ENCODE measurements at places on chromosomes 3 and 15.

- DNase-seq: no peak
Observed at GRCh38 chr3:136984837-136985236, 27.1 kb downstream of the IL20RB start.

GRCh38 chr3:62225051-62225450 lies 148.3 kb downstream of the FEZF2 start:
- no peak for DNase-seq

- DNase-seq: no peak
Observed at GRCh38 chr3:3627114-3627513, 172.1 kb upstream of the LRRN1 start.

- DNase-seq: no peak
Observed at GRCh38 chr15:91992945-91993344, 139.4 kb downstream of the SLCO3A1 start.

DNA sequence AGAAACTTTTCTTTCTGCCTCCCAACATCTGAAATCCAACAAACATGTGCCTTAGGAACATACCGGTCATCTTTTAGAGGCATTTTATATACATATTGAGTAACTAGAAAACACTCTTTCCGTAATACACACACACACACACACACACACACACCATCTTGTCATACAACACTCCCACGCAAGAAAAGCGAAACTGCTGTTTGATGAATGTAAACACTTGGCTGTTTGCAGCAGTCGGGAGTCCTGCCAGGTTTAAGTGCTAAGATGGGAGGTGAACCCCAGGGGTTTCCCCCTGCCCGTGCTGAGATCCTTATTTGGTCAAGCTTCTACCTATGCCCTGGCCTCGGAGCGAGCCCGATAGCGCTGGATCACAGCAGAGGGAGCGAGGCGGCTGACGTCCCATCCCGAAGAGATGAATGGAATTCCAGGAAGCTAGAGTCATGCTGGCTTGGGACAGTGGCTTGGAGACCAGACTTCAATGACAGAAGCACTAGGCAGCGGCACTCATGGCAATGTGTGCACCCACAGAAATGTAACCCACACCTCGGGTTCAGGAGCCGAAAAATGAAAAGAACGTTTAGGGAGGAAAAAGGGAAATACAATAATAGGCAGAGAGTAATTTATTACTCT lies 1.3 kb upstream of the THBS1 start:
- peak; percentile 17 for DNase-seq

GRCh38 chr3:17535274-17535673 lies 207.2 kb downstream of the TBC1D5 start:
- DNase-seq: no peak

DNA sequence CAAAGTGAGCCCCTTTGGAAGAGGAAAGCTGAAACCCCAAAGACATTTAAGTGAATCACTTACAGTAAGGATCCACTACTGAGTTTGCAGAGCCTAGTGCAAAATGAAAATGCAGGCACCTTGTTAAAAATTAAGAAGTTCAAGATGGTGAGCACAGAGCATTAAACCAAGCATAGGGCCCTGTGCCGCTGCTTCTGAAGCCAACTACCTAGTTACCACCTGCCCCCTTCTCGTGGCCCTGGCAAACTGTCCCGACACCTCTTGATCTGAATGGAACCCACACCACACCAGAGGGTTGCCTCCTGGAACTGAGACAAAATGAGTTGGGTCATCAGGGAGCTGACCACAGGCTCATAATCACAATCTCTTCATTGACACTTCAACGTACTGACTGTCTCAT lies 25.6 kb downstream of the LRRC2 start:
- DNase-seq: no peak

GRCh38 chr3:59791774-59792308 lies 742.0 kb upstream of the CFAP20DC start:
- DNase-seq: peak; percentile 21

DNA sequence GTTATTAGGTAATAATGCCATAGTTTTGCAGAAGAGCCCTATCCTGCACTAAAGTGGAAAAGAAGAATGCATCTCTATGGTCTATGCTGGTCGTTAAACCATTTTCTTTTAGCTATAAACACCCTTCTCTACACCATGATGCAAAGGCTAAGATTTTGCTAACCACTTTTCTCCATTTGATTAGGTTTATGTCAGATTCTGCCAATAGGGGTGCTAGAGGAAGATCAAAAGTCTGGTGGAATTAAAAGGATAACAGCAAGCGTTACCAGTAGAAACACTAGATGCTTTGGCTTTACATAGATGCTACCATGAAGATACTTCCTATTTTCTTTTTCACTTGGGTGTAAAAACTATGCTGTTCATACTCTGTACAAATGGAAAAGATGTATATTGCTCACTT lies 669.8 kb upstream of the ARPP21 start:
- DNase-seq: no peak

- DNase-seq: no peak
Observed at GRCh38 chr3:188362405-188362831, 208.5 kb downstream of the LPP start.

- DNase-seq: no peak
Observed at GRCh38 chr3:188446766-188447165, 292.8 kb downstream of the LPP start.

DNA sequence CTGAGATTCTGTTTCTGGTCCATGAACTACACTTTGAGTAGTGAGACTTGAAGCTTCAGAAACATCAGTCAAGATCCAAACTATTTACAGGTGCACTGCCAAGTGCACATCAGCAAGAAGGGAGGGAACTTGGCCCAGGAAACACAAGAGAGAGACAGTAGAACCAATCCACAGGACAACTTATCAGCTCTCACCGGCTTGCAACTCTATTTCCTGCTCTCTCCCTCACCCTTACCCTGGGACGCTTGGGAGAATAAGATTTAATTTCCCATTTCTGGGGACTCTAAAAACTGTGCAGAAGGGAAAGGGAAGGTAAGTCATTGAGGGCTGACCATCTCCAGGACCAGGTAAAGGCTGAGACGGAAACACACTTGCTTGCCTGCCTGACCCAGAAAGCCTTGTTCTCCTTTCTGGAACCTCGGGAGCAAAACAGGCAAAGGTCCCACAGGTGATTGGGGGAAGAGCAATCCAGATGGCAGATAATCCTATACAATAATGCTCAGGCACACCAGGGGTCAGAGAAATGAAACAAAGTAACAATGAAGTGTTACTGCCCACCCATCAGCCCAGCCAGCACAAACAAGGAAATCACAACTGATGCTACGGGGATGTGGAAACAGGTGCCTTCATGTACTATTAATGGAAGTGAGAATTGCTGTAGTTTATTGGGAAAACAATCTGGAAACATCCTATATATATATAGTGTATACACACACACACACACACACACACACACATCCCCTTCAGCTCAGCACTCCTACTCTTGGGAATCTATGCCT lies 154.4 kb downstream of the XXYLT1 start:
- DNase-seq: no peak

- DNase-seq: no peak
Observed at GRCh38 chr3:77535116-77535515, 495.2 kb downstream of the ROBO2 start.

Measured in activated CD4-positive, alpha-beta T cell treated with anti-CD3 and anti-CD28 coated beads for 36 hours (primary cell).